Endothelial cell (in vitro differentiated cells): ENCODE measurements at places on chromosomes 16 and 17.
A peak's percentile ranks its signal among the peaks of the same experiment; 100 is the strongest.

DNA sequence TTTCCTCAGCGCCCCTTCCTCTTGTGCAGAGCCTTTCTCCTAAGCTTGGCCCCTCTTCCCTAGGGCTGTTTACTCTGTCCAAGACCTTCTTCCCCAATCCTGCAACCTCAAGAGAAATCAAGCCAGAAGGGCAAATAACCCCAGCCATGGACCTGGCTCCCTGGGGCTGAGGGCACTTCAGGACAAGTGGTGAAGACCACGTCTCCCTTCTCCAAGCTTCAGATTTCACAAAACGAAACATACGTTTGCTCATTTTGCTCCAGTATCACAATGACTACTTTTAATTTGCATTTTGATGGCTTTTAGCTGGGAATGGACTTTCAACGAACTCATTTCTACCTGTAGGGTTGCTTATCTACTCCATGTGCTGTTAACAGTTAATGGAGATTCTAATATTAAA is 139.8 kb upstream of the CACNG5 start:
- no peaks in the 10 kb centered on the region for H3K27me3 ChIP-seq
- no peak for DNase-seq
- no peak overlapping the region for H3K4me3 ChIP-seq
- H3K27ac ChIP-seq, result no peak overlapping the region
- peaks cover 24% of the 10 kb centered on the region for H3K4me1 ChIP-seq

DNA sequence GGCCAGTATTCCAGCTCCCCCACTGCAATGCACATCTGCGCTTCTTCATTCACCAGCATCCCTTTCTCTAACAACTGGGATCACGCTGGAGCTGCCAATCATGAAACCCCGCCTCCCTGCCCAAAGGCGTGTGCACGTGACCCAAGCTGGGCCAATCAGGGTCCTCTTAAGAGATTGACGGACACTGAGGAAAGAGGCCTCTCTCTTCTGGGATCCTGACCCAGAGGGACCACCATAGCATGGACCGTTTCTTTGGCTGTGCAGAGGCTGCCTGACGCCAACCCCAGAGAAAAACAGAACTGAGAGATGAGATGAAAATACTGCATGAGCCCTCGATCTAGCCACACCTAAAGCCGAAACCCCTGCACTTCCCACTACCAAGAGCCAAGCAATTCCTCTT is 32.0 kb downstream of the COTL1 start:
- H3K27me3 ChIP-seq, result peaks cover 2% of the 10 kb centered on the region
- no peak for DNase-seq
- no peak overlapping the region for H3K4me3 ChIP-seq
- H3K27ac ChIP-seq, result no peak overlapping the region

DNA sequence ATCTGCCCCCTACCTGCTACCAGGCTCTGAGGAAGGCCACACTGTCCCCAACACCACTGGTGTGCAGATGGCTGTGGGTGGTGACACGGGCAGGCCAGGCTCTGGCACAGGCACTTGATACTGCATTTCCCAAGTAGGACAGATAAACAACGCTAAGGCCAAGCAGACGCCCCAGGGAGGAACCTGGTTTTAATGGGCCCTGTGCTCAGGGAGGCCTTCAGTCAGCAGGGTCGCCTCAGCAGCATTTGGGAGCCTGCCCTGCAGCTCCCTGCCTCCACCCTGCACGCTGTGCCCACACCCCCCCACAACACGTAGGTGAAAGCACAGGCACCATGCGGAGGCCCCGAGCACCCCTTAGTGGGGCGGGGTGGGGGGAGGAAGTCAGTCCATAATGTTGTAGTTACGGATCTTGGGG is 3.3 kb upstream of the FASN start:
- H3K27me3 ChIP-seq, result peaks cover 7% of the 10 kb centered on the region
- H3K27ac ChIP-seq, result no peak overlapping the region
- peaks cover 9% of the 10 kb centered on the region for H3K4me1 ChIP-seq
- no peak for DNase-seq
- H3K4me3 ChIP-seq, result peak overlapping the region; percentile 69
- H3K36me3 ChIP-seq, result peaks cover 4% of the 10 kb centered on the region

GRCh38 chr16:75801307-75801706 is 75.0 kb upstream of the CPHXL start:
- H3K4me1 ChIP-seq, result no peaks in the 10 kb centered on the region
- no peak for DNase-seq
- H3K4me3 ChIP-seq, result no peak overlapping the region
- no peak overlapping the region for H3K27ac ChIP-seq
- H3K36me3 ChIP-seq, result peaks cover 5% of the 10 kb centered on the region

DNA sequence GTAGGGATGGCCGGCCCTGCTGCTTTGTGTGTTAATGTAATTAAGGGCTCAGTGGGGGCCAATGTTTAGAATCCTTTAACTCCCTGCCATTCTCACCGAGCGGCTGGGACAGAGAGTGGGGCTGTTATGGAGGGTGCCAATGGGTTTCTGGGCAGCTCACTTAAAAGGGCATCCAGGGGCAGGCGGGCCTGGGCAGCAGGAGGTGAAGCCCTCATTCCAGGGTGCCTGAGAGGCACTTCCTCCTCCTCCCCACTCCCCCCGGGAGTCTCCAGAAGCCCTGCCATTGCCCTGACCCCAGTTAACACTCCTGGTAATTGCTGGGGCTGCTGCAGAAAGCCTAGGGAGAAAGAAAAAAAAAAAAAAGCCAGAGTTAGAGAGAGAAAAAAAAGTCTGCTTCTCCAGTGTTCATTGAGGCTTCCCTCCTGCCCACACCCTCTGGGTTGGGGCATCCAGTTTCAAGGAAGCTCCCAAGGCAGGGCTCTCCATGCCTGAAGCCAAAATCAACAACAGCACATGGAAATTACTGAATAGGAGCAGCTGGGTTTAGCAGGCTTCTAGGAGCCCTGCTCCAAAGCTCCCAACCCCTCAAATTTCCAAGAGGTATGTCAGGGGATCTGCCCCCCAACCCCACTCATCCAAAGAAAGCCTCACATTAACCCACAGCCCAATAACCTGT is 28.0 kb downstream of the CUEDC1 start:
- no peak for DNase-seq
- peaks cover 34% of the 10 kb centered on the region for H3K4me1 ChIP-seq
- H3K4me3 ChIP-seq, result no peak overlapping the region
- H3K36me3 ChIP-seq, result no peaks in the 10 kb centered on the region
- H3K27ac ChIP-seq, result peak overlapping the region; percentile 64
- H3K27me3 ChIP-seq, result peaks cover 5% of the 10 kb centered on the region

- peaks cover 2% of the 10 kb centered on the region for H3K27me3 ChIP-seq
- H3K27ac ChIP-seq, result no peak overlapping the region
- no peak overlapping the region for H3K4me3 ChIP-seq
- H3K4me1 ChIP-seq, result peaks cover 33% of the 10 kb centered on the region
- no peak for DNase-seq
- no peaks in the 10 kb centered on the region for H3K36me3 ChIP-seq
Observed at GRCh38 chr17:29045734-29046472, 3.0 kb downstream of the PIPOX start.

- peaks cover 8% of the 10 kb centered on the region for H3K4me1 ChIP-seq
- no peak for DNase-seq
- H3K4me3 ChIP-seq, result no peak overlapping the region
- H3K36me3 ChIP-seq, result peaks cover 11% of the 10 kb centered on the region
- no peaks in the 10 kb centered on the region for H3K27me3 ChIP-seq
- no peak overlapping the region for H3K27ac ChIP-seq
Observed at GRCh38 chr17:67171560-67171959, 73.4 kb downstream of the HELZ start.

DNA sequence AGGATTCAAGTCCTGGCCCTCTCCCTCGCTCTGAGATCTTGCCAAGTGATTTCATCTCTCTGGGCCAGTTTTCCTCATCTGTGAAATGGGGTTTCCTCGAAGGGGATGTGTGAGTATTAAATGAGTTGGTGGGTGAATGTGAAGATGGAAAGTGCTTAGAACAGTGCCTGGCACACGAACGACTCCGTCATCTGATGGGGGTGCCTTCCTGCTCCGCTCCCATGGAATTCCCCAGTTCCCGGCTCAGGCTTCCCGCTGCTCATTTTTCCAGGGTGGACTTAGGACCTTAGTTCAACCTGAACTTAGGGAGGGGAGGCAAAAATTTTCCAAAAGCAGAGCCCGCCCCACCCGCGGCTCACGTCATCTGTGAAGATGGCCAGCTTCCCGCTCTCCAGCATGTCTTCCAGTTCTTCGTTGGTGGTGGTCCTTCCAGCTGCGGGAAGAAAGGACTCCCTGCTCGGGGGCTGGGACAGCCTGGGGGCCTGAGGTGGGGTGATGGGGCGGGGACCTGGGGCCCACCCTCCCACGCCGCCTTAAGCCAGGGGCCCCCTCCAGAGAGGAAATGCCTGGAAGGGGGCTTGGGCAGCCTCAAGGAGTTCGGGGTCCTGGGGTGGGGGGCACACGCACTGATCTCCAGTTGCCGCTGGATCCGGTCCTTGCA is 11.4 kb downstream of the HSD3B7 start:
- H3K4me3 ChIP-seq, result peak overlapping the region; percentile 76
- DNase-seq, result no peak
- H3K27ac ChIP-seq, result no peak overlapping the region
- peaks cover 3% of the 10 kb centered on the region for H3K4me1 ChIP-seq

- H3K27ac ChIP-seq, result no peak within 1 kb of the TSS
- DNase-seq, result peak; percentile 34
- H3K4me3 ChIP-seq, result peak within 1 kb of the TSS; percentile 62
- peaks cover 19% of the 10 kb centered on the region for H3K27me3 ChIP-seq
- no peaks in the 10 kb centered on the region for H3K36me3 ChIP-seq
Observed at GRCh38 chr16:12901597-12902461, at the start of gene SHISA9. Gene SHISA9, plus strand, starts transcription at chr16:12901598.

DNA sequence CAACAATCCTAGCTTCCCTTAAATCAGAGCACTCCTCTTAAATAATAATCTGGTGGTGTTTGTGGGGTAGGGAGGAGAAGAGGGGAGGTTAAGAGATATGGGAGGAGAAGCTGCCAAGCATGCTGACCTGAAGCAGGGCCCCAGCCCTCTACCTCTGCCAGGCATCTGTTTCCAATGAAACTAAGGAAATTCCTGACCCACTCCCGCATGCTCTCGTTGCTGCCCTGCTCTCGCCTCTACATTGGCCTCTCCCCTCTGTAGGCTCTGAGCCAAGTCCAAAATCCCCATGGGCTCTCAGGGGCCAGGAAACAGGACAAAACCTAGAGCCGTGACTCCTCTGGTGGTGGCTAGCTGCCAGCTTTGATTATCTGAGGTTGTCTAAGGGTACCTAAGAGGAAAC is 559.5 kb upstream of the CDH11 start:
- H3K27ac ChIP-seq, result no peak overlapping the region
- H3K4me1 ChIP-seq, result no peaks in the 10 kb centered on the region
- H3K4me3 ChIP-seq, result no peak overlapping the region
- no peak for DNase-seq
- H3K36me3 ChIP-seq, result peaks cover 4% of the 10 kb centered on the region

DNA sequence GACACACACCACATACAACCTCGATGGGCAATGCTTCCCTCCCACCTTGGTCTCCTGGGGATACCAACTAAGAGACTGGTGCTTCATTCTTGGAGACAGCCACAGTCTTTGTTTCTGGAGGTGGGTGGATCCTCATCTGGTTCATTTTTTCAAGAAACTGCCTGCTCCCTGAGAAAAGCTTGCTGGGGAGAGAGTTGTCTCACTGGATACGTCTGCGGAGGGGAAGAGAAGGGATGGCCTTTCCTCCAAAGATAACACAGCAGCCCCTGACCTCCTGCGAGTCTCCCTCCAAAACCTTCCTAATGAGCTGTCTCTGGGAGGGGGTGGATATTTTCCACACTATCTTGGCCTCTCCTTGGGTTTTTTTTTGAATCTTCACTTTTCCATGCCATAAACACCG is 221.2 kb downstream of the SOX9 start:
- no peak for DNase-seq
- no peak overlapping the region for H3K4me3 ChIP-seq
- peaks cover 12% of the 10 kb centered on the region for H3K27me3 ChIP-seq
- peaks cover 19% of the 10 kb centered on the region for H3K4me1 ChIP-seq
- no peak overlapping the region for H3K27ac ChIP-seq

DNA sequence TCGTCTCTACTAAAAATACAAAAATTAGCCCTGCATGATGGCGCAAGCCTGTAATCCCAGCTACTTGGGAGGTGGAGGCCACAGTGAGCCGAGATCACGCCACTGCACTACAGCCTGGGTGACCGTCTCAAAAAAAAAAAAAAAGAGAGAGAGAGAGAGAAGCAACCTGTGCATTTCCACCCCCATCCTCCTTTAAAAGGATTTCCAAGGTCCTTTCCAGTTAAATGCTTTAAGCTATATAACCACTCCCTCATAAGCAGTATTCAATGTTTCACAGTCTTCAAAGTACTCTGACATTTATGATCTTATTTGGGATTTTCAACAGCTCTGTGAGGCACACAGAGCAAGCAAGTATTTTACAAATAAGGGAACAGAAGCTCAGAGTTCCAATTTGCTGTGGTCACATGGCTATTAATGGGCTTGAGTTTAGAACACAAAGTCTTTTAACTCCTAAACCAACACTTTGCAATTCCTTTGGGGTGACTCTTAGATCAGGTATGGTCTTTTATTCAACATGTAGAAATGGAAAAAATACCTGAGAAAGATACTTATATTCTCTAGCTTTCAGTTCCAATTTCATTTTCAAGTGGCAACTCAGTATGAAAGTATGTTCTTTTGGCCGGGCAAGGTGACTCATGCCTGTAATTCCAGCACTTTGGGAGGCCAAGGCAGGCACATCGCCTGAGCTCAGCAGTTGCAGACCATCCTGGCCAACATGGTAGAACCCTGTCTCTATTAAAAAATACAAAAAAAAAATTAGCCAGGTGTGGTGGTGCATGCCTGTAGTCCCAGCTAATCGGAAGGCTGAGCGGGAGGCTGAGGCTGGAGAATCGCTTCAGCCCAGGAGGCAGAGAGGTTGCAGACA is 31.3 kb downstream of the SPOP start:
- H3K4me1 ChIP-seq, result peaks cover 28% of the 10 kb centered on the region
- H3K36me3 ChIP-seq, result no peaks in the 10 kb centered on the region
- no peak for DNase-seq

DNA sequence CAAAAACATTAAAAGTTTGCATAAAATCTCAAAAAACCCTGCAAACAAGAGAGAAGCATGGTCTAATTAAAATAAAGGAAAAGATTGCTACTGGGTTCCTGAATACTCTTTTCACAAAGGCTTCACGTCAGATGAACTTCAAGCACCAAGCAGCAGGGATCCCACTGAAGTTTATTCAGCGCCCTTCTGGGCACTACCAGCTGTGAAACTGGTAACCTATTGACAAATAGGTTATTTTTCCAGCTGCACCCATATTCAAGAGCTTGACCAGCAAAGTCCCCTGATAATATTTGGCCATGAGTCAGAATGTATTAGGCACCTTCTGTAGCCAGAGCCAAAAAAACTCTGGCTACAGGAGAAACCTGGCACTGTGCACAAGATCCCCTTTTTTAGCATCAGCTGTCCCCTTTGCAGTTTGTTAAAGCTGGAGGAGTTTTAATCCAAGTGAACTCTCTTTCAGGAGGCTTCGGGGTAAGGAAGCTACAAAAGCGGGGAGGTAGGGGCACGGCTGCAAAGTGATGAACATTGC is 60.3 kb downstream of the GRIN2A start:
- no peak for DNase-seq
- H3K27me3 ChIP-seq, result peaks cover 2% of the 10 kb centered on the region
- H3K27ac ChIP-seq, result no peak overlapping the region
- H3K4me1 ChIP-seq, result no peaks in the 10 kb centered on the region
- no peaks in the 10 kb centered on the region for H3K36me3 ChIP-seq

- peaks cover 17% of the 10 kb centered on the region for H3K4me1 ChIP-seq
- H3K36me3 ChIP-seq, result peaks cover 14% of the 10 kb centered on the region
- H3K4me3 ChIP-seq, result peak overlapping the region; percentile 91
- no peak overlapping the region for H3K27ac ChIP-seq
- H3K27me3 ChIP-seq, result peaks cover 13% of the 10 kb centered on the region
Observed at GRCh38 chr17:67245694-67246402, 852 bp upstream of the HELZ start.
